ENCODE measurements at places on chromosomes 2 and 18.

GRCh38 chr18:74290021-74290420 is 1.7 kb downstream of the CYB5A start:
- no peak for DNase-seq

DNA sequence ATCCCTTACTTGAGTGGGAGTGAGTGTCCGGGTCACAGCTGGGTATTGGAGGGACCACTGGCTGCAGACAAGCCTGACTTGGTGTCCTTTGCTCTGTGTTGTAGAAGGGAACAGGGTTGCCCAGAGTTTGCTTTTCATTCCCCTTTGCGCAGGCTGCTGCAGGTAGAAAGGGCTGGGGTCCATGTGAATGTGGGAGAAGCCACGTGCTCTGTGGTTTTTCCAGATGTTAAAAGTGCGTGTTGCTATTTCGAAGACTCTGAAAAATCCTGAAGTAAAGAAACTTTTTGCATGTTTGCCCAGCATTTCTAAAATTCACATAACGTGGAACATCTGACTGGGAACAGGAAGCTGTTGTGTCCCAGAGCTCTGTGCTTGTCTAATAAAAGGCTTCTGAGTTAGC is 28.8 kb downstream of the GLI2 start:
- no peak for DNase-seq

DNA sequence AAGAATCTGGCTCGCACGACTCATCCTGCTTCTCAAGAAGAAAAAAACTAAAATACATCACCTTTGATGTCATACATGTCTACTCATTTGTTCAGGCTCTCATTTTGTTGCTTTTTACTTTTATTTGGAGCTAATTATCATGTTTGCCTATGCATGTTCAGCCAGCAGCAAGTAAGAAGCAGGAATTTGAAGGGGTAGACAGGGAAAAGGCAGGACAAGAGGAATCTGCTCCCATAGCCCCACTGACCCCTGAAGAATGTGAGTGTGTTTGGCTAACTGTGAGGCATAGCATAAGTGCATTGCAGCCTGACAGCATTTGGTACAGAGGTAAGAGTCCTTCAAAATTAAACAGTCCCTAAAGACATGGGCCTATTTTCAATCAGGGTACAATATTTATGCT is 72.7 kb downstream of the NYAP2 start:
- no peak for DNase-seq

DNA sequence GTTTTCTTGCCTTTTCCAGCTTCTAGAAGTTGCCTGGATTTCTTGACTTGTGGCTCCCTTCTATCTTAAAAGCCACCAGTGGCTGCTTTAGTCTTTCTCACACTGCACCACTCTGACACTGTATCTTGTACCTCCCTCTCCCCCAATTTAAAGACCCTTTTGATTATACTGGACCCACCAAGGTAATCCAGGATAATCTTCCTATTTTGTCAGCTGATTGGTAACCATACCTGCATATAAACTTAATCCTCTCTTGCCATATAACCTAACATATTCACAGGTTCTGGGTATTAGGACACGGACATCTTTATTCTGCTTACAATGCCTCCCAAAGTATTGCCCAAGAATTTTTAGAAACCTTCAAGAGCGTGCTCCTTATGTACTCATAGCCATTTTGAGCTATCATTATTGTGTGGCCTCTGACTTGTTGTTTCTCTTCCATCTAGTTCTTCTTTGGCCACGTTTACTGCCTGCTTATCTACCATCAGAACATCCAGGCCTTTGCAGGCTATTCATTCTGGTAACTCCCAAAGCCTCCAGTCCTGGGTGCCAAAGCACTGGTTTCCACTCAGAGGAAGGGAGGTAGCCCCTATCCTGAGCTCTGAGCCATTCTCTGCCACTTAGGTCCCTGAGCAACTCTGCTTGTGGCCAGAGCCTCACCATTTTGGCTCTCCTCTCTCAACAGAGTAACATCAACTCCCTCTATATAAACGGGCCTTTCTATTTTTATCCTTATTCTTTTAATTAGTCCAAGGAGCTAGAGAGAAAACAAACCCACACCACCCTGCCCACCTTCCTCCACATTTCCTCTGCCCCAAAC is 70.8 kb downstream of the MYO3B start:
- DNase-seq = no peak

DNA sequence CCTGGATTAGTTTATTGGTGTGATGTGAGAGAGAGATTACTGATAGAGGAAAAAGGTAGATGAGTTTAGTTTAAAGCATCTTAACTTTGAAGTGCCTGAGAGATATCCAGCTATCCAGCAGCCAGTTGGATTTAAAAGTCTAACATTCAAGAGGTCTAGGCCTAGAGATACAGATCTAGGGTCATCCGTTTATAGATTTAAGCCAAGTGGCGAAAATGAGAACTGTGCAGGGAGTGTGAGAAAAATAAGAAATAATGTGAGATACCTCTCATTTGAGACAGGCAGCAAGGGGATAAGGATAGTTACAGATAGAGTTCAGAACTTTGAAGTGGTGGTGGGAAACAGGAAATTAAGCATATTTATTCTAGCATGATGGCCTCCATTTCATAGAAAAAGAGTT is 5.3 kb upstream of the ORC2 start:
- DNase-seq = no peak

GRCh38 chr2:164764474-164764873 is 77.1 kb downstream of the COBLL1 start:
- no peak for DNase-seq

GRCh38 chr2:46876741-46877384 is 38.7 kb downstream of the MCFD2 start:
- DNase-seq = peak; percentile 85

DNA sequence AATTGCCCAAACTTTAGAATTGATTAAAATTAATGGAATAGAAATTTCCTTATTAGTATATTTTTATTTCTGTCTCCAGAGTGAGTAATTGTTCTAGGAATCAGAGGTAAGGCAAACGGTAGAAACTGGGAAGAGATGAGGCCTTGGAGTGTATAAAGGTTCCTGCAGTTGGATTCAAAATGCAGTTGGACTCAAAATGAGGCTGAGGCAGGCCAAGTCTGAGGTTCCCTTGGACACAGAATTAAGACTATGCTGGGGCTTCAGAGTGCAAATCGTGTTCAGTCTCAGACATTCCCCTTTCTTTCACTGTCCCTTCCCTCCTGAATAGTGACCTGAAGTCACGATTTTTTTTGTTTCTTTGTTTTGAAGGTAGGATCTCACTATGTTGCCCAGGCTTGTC is 746.9 kb upstream of the NRXN1 start:
- DNase-seq = no peak

DNA sequence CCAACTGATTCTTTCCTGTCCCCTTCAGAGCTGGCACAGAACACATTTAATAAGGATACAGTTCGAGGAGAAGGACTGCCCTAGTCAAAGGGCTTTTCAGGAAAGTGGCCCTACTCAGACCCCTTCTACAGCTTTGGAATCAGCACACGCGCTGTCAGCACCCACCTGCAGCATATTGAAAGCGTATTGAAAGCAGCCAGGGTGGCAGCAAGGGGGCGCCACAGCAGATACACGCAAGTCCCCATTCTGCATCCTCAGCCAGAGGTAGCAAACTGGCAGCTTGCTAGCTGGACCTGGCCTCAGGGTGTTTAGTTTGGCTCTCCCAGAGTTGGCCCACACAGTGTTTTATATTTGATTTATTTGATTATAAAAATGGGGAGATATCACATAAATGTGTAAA is 101.0 kb upstream of the NT5C1B start:
- no peak for DNase-seq

DNA sequence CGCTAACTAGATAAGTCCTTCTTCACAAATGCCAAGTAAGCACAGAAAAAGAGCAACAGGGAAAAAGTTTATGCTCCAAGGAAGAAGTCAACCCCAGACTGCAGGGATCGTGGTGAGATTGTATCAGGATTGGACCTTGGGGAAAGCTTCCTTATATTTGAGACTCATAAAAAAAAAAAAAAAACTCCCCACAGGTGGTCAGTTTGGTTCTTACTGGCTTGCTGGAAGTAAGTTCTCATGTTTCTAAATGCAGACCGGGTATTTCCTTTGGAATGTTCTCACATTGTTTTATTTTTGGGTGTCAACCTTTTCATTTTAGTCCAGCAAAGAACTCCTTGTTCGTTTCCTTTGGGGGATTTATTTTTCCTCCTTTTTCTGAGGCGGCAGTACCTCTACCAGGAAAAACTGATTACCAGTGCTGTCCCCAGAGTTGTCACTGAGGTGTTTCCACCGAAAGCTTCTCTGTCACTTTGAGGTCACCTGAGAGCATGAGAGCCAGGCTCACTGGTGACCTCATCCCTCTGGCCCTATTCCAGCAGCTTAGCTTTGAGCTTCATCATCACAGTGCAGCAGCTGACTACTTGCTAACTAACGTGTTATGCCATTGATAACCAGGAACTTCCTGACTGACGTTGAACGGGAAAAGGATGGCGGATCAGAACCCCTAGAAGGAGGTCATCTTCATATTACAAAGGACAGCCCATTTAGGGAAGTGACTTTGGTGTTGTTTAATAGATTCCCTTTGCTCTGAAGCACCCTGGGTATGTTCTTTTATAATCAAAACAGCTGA is 16.8 kb upstream of the ATP8B1 start:
- DNase-seq = no peak

DNA sequence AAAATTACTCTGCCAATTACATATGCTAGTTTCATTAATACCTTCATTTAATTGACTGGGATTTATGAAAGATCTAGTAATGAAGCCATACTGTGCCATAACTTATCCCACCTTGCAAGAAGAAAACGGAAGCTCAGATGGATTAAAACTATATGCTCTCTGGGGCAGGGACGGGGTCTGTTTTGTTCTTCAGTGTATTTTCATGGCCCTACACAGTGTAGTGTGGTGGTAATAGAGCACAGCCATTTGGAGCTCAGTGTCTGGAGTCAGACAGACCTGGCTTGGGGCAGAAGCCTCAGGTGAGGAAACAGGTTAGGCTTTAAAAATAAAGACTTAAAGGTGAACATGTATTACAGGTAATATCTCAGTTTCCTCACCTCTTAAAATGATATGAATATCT is 62.3 kb downstream of the FIGN start:
- no peak for DNase-seq

DNA sequence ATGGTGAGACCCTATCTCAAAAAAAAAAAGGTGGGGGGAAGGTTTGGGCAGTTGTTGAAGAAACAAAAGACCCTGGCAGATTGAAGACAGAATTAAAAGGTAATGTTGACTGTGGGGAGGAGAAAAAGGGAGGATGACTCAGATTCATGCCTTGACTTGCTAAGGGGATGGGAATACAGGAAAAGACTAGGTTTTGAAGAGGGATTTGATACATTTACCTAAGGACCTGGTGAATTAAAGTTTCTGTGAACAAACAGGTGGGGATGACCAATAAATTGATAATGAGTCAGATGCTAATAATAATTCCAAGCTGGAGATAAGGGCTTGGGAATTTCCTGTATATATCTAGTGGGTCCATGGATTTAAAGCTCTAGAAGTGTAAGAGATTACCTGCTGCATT is 27.6 kb downstream of the TTR start:
- no peak for DNase-seq

- no peak for DNase-seq
These were observed 442.1 kb upstream of the DCC start for GRCh38 chr18:51897884-51898283.

- DNase-seq = no peak
These were observed 36.6 kb downstream of the DARS1 start for GRCh38 chr2:135948642-135949355.

GRCh38 chr2:37398990-37399389 is 54.6 kb downstream of the QPCT start:
- DNase-seq = no peak

DNA sequence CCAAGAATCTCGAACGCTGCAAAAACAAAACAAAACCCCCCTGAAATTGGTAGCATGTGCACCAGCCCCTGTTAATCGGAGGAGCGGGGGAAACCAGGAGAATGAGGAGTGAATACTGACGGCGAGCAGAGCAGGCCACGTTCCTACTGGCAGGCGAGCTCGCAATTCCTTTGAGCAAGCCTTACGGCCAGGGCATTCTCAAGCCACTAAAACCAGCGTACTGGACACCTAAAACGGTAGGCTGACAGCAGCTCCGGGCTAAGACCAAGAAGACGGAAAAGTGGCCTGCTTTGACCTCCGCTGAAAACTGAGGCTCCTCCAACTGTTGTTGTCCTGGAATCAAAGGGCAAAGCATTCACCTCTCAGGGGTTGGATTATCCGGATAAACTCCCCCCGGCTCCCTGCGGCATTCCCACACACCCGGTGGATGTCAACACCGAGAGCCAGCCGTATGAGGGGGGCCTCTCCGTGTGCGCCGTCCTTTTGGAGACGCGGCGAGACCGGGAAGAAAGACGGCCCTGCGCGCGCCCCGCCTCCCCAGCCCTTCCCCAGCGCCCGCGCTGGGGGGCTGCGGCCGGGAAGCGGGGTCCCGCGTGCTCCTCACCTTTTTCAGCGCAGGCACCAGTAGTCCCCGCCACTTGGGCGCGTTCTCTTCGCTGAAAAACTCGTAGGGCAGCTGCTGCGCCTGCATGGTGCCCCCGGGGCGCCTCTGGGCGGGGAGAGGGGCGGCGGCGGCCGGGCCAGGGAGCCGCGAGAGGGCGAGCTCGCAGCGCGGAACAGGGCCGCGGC is 925 bp downstream of the SOS1 start:
- peak; percentile 69 for DNase-seq

GRCh38 chr2:191889931-191890330 is 43.0 kb upstream of the CAVIN2 start:
- no peak for DNase-seq

GRCh38 chr2:16665748-16666448 is at the start of gene CYRIA:
TSS of gene CYRIA (minus strand) at chr2:16665834. CDS start at chr2:16588119, 77,715 bp downstream.
- DNase-seq = peak; percentile 5

GRCh38 chr2:186718122-186718521 is 24.3 kb downstream of the FAM171B start:
- DNase-seq = no peak

- no peak for DNase-seq
These were observed 38.7 kb upstream of the POMC start for GRCh38 chr2:25207078-25207545.

GRCh38 chr2:23505218-23505983 is 120.4 kb downstream of the KLHL29 start:
- DNase-seq = no peak

GRCh38 chr2:127535918-127536317 is 435 bp downstream of the MYO7B start:
- DNase-seq = no peak

DNA sequence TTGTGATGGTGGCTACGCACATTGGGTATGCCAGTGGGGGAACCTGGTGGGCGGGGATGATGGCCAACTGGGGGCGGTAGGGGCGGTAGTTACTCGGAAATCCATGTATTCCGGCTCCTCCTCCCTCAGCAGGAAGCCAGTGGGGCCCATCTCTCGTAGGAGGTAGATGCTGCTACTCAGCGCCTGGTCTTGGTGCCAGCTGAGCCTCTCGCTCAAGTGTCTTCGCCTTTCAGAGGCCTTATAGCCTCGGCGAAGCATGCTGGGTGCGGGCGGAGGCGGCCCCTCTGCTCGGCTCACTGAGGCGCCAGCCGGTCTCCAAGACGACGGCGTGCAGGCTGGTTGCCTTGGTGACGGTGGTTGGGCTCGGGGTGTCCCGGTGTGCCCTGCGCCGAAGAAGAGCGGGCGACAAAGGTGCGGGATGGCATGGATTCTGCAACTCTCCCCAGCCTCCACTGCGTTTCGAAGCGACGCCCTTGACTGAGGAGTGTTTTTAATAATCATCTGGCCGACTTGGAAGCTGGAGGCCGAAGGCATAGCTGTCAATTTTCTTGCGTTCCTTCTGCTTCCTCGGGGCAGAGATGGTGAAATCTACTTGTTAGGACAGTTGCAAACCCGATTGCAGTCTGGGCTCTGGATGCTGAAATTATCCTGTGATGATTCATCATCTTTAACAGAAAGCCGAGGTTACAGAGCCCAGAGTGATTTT is at the start of gene ZSWIM2:
ZSWIM2 (minus strand) TSS at position 298 of the 706 bp plus-strand sequence; CDS start at position 258, 40 bp downstream.
- DNase-seq = peak; percentile 49

All from cerebellar cortex (tissue), 1 donor.